CD4-positive, alpha-beta T cell treated with Interleukin-12 subunit alpha and Interleukin-12 subunit beta, for 1 hour (primary cell): ENCODE measurements at places on chromosomes 4 and X.
A peak's percentile ranks its signal among the peaks of the same experiment; 100 is the strongest.

DNA sequence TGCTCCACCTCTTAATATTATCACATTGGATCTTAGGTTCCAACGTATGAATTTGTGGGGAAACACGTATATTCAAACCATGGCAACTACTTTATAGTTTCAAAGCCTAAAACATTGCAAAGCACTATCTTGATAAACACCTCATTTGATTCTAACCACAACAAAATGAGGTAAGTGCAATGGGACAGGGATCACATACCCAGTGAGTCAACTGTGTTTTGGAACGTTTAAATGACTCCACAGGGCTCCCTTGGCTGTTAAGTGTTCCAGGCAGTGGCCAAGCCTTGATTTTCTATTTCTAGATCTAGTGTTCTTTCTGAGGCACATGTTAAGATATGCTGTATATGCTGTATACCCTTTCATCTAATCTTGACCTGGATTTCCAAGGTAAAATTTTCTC lies 54.5 kb upstream of the C1QTNF7 start:
- no peak for DNase-seq

DNA sequence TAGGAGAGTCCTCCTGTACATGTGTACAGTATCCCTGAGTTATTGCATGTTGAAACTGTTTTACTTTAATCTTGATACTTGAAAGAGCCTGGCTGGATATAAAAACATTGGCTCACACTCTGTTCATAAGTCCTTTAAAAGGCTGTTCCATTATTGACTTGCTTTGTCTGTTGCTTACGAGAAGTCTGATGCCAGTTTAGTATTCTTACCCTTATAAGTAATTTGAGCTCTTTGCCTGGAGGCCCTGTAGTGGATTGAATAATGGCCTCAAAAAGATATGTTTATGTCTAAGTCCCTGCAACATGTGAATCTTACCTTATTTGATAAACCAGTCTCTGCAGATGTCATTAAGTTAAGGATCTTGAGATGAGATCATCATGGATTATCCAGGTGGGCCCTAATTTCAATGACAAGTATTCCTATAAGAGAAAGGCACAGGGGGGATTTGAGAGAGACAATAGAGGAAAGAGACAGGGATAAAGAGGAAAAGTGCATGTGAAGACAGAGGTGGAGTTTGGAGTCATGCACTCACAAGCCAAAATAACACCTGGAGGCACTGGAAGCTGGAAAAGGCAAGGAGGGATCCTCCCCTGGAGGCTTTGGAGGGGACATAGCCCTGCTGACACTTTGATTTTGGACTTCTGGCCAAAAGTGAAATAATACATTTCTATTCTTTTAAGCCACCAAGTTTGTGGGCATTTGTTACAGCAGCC lies 98.1 kb downstream of the IRF2 start:
- no peak for DNase-seq

GRCh38 chr4:56656346-56656643 lies 24.8 kb downstream of the HOPX start:
- DNase-seq = peak; percentile 67

- DNase-seq = no peak
Observed at GRCh38 chr4:160184884-160185283, 1082.0 kb downstream of the RAPGEF2 start.
